T-cell (primary cell): ENCODE measurements at places on chromosomes 5 and 9. TPM values are rescaled to one million over a fixed set of nuclear protein-coding genes. Genes with fewer than 3 reads are reported as not detected.

- no peaks in the 10 kb centered on the region for H3K27me3 ChIP-seq
- no peak overlapping the region for H3K27ac ChIP-seq
- no peaks in the 10 kb centered on the region for H3K4me1 ChIP-seq
- H3K4me3 ChIP-seq: no peak overlapping the region
Observed at GRCh38 chr5:68178579-68178978, 37.0 kb upstream of the PIK3R1 start.

DNA sequence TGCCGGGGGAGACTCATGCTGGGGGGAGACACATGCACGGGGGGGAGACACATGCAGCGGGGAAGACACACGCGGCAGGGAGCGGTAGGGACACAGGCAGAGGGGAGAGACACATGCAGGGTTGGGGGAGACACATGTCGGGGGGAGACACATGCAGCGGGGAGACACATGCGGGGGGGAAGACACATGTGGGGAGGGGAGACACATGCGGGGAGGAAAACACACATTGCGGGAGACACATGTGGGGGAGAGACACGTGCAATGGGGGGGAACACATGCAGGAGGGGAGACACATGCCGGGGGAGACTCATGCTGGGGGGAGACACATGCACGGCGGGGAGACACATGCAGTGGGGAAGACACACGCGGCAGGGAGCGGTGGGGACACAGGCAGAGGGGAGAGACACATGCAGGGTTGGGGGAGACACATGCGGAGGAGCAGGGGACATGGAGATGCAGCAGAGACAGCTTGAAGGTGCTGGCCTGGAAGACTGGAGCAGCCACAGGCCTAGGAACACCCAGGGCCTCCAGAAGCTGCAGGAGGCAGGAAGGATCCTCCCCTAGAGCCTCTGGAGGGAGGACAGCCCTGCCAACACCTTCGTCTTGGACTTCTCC, 20.3 kb upstream of the OLFM1 start:
- no peak overlapping the region for H3K4me3 ChIP-seq
- no peak for DNase-seq
- H3K27ac ChIP-seq: no peak overlapping the region
- no peaks in the 10 kb centered on the region for H3K4me1 ChIP-seq
- H3K36me3 ChIP-seq: no peaks in the 10 kb centered on the region

- peak overlapping the region; percentile 67 for H3K4me3 ChIP-seq
- peak overlapping the region; percentile 20 for H3K27ac ChIP-seq
- H3K4me1 ChIP-seq: peaks cover 43% of the 10 kb centered on the region
- peaks cover 55% of the 10 kb centered on the region for H3K27me3 ChIP-seq
Observed at GRCh38 chr9:129175515-129175824, 2.6 kb downstream of the IER5L start.

- H3K4me3 ChIP-seq: no peak overlapping the region
- H3K36me3 ChIP-seq: no peaks in the 10 kb centered on the region
- no peaks in the 10 kb centered on the region for H3K27me3 ChIP-seq
- DNase-seq: no peak
Observed at GRCh38 chr5:56207537-56207936, 25.6 kb downstream of the ANKRD55 start.

DNA sequence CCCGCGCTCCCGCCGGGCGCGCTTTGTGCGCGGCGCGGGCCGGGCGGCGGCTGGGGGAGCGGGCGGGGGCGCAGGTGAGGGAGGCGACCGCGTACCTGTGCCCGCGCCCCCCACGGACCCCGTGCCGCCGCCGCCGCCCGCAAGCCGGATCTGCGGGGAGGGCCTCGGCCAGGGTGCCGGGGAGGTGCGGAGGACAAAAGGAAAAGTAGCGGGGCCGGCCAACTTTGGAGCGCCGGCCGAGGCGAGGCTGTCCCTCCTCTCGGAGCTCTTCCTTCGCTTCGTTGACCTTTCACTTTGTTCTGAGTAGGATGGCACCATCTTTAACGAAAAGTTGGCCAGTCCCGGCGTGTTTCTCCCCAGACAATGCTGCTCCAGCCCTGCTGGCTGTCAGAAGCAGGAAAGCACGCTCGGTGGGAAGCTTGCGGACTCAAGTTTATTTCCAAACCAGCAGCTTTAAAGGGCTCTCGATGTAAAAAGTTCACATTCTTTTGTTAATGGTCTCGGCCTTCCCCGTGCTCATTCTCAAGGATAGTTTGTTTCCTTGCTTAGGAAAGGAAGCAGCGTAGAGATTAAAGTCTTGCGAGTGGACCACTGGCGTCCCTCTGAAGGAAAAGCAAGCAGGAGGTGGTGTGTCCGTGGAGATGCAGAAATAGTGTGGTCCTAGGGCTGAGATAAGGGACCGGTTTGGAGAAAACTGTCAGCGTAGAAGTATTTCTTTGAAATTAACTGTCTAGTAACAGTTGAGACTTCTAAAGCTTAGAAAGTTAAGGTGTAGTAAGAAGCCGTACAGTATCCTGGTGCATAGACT, 639 bp downstream of the EHMT1 start:
- DNase-seq: peak; percentile 16
- H3K27ac ChIP-seq: peak overlapping the region; percentile 27
- no peaks in the 10 kb centered on the region for H3K27me3 ChIP-seq
- H3K4me1 ChIP-seq: peaks cover 52% of the 10 kb centered on the region
- peaks cover 19% of the 10 kb centered on the region for H3K36me3 ChIP-seq

DNA sequence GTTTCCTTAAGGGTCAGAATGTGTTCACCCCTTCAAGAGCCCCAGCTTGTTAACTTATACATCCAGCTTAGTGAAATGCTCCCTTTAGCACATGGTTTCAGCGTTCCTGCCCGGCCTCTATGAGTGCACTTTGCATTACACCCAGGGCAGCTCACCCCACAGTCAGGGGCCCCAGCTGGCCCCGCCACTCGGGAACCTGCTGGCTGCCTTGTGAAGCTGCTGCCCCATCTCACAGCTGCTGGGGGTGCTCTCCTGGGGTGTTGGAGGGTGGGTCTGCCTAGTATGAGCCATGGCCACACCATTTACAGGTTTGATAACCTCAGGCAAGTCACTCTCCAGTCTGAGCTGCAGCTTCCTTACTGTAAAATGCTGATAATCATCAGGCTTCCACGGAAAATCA, 32.2 kb downstream of the HRH2 start:
- H3K27me3 ChIP-seq: no peaks in the 10 kb centered on the region
- no peak overlapping the region for H3K27ac ChIP-seq
- peaks cover 23% of the 10 kb centered on the region for H3K36me3 ChIP-seq
- no peak for DNase-seq
- H3K4me3 ChIP-seq: no peak overlapping the region

DNA sequence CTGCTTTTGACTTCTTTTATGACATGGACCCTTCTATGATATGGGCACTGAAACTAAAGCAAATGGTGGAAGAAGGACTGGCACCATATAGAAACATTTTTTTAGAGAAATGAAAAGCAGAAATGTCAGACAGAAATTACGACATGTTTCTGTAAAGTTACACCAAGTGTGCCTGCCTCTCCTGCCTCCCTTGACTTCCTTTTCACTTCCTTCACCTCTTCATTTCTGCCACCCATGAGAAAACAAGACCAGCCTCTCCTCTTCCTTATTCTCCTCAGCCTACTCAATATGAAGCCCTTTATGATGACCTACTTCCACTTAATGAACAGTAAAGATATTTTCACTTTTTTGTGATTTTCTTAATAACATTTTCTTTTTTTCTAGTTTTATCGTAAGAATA, 44.5 kb downstream of the ERCC6L2 start:
- no peaks in the 10 kb centered on the region for H3K27me3 ChIP-seq
- no peaks in the 10 kb centered on the region for H3K36me3 ChIP-seq
- no peak overlapping the region for H3K4me3 ChIP-seq
- DNase-seq: no peak

GRCh38 chr9:126030716-126031115, 283.5 kb downstream of the PBX3 start:
- H3K27ac ChIP-seq: no peak overlapping the region
- peaks cover 48% of the 10 kb centered on the region for H3K27me3 ChIP-seq
- H3K36me3 ChIP-seq: no peaks in the 10 kb centered on the region
- H3K4me3 ChIP-seq: no peak overlapping the region
- no peaks in the 10 kb centered on the region for H3K4me1 ChIP-seq

- DNase-seq: no peak
- H3K36me3 ChIP-seq: no peaks in the 10 kb centered on the region
- no peaks in the 10 kb centered on the region for H3K27me3 ChIP-seq
- H3K27ac ChIP-seq: no peak overlapping the region
- H3K4me3 ChIP-seq: no peak overlapping the region
Observed at GRCh38 chr5:136396886-136397285, 31.5 kb upstream of the TRPC7 start.

GRCh38 chr5:61261136-61261535, 70.9 kb upstream of the ZSWIM6 start:
- H3K27me3 ChIP-seq: peaks cover 3% of the 10 kb centered on the region
- no peak overlapping the region for H3K4me3 ChIP-seq
- H3K36me3 ChIP-seq: no peaks in the 10 kb centered on the region
- no peaks in the 10 kb centered on the region for H3K4me1 ChIP-seq

- no peak overlapping the region for H3K4me3 ChIP-seq
- no peak overlapping the region for H3K27ac ChIP-seq
- no peak for DNase-seq
- peaks cover 36% of the 10 kb centered on the region for H3K27me3 ChIP-seq
- no peaks in the 10 kb centered on the region for H3K36me3 ChIP-seq
Observed at GRCh38 chr5:126591549-126591948, 3.5 kb downstream of the ALDH7A1 start.

DNA sequence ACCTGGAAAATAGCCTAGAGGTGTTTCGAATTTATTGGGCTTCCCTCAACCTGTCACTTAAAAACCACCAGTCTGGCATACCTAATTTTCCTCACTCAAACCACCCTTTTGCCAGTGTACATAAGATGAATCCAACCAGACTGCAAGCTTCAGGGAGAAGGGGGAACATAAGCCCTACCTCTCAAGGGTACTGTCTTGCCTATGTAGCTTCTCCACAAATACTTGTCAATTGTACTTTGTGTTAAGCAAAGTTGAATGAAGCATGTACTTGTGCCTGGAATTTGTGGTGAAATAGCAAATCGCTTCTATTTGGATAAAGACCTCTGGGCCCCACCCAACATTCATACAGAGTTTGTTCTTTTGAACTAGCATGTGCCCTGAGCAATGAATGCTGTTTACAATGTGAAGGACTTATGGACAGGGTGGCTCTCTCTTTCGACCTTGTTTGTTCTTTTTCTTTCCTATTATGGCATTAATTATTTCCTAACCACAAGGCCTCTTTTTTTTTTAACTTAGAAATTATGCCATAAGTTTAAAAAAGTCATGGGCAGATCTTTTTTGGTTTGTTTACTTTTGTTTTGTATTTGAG, 580.2 kb downstream of the EBF1 start:
- no peaks in the 10 kb centered on the region for H3K27me3 ChIP-seq
- no peak for DNase-seq
- H3K27ac ChIP-seq: no peak overlapping the region
- H3K36me3 ChIP-seq: no peaks in the 10 kb centered on the region
- no peak overlapping the region for H3K4me3 ChIP-seq

GRCh38 chr9:124884376-124884775, 22.4 kb downstream of the ARPC5L start:
- no peaks in the 10 kb centered on the region for H3K27me3 ChIP-seq
- peaks cover 78% of the 10 kb centered on the region for H3K36me3 ChIP-seq
- no peak overlapping the region for H3K27ac ChIP-seq
- H3K4me1 ChIP-seq: peaks cover 12% of the 10 kb centered on the region
- H3K4me3 ChIP-seq: no peak overlapping the region

DNA sequence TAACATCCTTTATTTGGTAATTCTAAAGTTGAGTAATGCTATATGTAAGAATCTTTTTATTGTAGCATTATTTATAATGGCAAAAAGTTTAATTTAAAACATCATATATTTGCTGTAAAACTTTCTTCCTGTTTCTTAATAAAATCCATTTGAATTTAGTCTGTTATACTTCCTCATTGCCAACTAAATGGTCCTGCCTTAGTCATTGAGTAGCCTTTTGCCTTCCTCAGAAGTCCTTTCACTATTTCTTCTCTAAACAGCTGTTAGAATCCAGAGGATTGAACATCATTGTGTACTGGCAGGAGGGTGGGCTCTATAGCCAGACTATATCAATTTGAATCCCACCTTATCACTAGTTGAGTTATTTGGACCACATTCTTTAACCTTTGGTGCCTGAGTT, 11.0 kb downstream of the SLC44A1 start:
- no peaks in the 10 kb centered on the region for H3K4me1 ChIP-seq
- H3K27ac ChIP-seq: no peak overlapping the region
- H3K27me3 ChIP-seq: no peaks in the 10 kb centered on the region
- H3K4me3 ChIP-seq: no peak overlapping the region
- no peaks in the 10 kb centered on the region for H3K36me3 ChIP-seq

DNA sequence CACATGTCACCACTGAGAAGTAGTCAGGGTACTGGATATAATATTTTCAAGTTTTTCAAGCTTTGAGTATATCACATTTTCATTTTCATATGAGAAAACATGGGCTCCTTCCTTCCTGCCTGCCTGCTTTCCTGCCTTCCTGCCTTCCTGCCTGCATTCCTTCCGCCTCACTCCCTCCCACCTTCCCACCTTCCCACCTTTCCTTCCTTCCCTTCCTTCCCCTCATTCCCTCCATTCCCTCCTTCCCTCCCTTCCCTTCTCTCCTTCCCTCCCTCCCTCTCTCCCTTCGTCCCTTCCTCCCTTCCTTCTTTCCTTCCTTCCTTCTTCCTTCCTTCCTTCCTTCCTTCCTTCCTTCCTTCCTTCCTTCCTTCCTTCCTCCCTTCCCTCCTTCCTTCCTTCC, 175.3 kb downstream of the HMHB1 start:
- no peak for DNase-seq
- no peaks in the 10 kb centered on the region for H3K4me1 ChIP-seq
- H3K27me3 ChIP-seq: no peaks in the 10 kb centered on the region
- H3K4me3 ChIP-seq: no peak overlapping the region
- H3K27ac ChIP-seq: no peak overlapping the region

- peak overlapping the region; percentile 45 for H3K4me3 ChIP-seq
- no peak for DNase-seq
- H3K27ac ChIP-seq: no peak overlapping the region
Observed at GRCh38 chr9:129258823-129259301, 80.8 kb upstream of the IER5L start.

DNA sequence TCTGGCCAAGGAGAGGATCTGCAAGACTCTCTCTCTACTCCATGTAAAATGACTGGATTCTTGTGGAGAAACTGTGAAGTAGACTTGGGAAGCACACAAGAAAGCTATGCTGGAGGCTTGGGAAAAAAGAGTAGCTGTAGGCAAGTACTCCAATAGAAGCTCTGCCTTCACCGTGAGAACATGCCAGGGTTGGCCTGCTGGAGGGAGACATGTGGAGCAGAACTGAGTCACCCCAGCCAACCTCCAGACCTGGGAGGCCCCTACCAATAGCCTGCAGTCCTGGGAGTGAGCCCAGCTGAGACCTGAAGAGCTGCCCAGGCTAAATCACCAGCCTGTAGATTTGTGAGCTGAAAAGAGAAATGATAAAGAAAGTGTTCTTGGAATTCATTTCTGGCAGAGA, 66.6 kb downstream of the DEPDC1B start:
- DNase-seq: no peak
- no peak overlapping the region for H3K4me3 ChIP-seq
- H3K27ac ChIP-seq: no peak overlapping the region
- H3K36me3 ChIP-seq: no peaks in the 10 kb centered on the region
- H3K4me1 ChIP-seq: no peaks in the 10 kb centered on the region

- no peak for DNase-seq
- no peak overlapping the region for H3K27ac ChIP-seq
- no peak overlapping the region for H3K4me3 ChIP-seq
- no peaks in the 10 kb centered on the region for H3K27me3 ChIP-seq
Observed at GRCh38 chr9:14271093-14271673, 42.8 kb downstream of the NFIB start.

The PCDHGB5 gene
- total RNA-seq: 0.35 TPM

The TEX48 gene
- total RNA-seq: 0.51 TPM

The NPR3 gene
- total RNA-seq: 0.33 TPM

The RMI1 gene
- 2.3 TPM for total RNA-seq

The MPDZ gene
- 0.92 TPM for total RNA-seq

The IL4 gene
- total RNA-seq: not detected

The TAF11L10 gene
- not detected for total RNA-seq
